ENCODE measurements at places on chromosomes 5 and 9.
A peak's percentile ranks its signal among the peaks of the same experiment; 100 is the strongest.

- no peak for DNase-seq
Measured at GRCh38 chr9:72476100-72476499, 45.3 kb upstream of the TMC1 start.

DNA sequence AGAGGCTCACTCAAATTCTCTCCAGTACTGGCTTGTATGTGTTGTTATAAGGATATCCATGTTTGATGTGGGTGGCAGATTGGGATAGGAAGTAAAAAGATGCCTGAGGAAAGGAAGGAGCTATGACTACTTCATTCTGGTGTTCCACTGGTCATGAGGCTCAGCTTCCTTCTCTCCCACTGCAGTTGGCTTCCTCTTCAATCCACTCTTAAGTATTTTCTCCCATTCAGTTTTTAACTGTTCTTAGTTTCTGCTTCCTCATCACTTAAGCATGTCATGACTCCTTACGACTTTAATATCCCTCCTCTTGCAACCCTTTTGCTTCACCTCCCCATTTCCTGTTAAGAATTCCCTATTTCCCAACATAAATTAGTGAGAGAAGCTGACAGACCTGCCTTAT is 81.1 kb downstream of the PJA2 start:
- no peak for DNase-seq

DNA sequence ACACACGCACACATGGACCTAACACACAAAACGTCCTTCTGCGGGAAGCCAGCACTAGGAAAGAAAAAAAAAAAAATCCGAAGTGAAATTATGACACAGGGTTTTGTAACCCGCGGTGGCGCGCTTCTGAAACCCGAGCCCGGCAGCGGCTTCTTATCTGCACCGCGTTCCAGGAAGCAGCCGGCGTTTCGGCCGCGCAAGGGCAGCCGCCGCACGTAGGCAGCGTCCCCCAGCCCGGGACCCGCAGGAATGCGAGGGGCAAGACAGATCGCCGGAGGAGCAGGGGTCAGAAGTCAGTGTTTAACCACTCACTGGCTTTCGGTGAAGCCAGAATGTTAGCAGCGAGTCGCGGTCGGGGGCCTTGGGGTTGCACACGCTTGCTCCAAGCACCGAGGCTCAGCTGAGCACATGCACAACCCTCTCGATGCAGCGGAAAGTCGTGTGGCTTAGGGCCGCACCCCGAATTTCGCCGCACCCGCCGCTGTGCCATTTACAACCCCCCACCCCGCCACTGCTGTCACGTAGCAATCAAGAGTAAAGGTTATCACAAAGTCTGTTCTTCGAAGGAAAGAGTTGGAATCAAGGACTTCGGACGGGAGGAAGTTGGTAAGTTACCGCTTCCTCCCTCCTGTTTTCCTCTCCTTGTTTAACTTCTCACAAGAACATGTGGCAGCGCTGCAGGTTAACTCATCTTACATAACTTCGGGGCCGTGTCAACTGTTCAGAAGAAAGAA is 167.9 kb downstream of the AUH start:
- DNase-seq, result peak; percentile 47

DNA sequence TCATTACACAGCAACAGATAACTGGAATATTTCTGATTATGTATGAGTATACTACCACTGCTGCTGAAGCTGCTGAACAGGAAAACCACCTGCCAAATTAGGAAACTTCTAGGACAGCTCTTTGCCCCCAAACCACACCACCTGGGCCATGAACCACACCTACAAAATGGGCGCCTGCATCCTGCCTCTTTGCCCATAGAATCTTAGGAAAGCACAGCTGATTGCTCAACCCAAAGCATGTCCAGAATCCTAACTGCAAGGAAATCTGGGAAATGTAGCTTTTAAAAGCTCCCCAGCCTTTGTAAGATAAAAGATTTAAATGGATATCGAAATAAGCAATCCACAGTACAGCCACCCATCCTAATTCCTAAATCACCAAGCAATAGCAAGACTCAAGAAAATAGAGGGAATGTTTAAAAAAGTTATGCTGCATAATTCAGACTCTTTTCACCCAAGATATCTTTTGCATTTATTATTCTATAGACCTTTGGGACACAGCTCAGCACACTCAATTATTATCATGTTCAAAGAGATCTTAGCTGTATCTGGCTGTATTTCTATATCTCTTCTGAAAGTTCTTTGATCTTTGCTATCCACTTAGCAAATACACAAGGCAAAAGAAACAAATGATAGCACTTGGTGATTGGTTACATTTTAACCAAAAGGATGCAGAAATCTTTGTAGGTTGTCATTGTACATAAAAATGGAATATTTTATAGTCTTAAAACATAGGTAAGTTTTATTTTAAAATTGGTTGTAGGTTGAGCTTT is 6.8 kb upstream of the C9orf152 start:
- DNase-seq, result no peak

DNA sequence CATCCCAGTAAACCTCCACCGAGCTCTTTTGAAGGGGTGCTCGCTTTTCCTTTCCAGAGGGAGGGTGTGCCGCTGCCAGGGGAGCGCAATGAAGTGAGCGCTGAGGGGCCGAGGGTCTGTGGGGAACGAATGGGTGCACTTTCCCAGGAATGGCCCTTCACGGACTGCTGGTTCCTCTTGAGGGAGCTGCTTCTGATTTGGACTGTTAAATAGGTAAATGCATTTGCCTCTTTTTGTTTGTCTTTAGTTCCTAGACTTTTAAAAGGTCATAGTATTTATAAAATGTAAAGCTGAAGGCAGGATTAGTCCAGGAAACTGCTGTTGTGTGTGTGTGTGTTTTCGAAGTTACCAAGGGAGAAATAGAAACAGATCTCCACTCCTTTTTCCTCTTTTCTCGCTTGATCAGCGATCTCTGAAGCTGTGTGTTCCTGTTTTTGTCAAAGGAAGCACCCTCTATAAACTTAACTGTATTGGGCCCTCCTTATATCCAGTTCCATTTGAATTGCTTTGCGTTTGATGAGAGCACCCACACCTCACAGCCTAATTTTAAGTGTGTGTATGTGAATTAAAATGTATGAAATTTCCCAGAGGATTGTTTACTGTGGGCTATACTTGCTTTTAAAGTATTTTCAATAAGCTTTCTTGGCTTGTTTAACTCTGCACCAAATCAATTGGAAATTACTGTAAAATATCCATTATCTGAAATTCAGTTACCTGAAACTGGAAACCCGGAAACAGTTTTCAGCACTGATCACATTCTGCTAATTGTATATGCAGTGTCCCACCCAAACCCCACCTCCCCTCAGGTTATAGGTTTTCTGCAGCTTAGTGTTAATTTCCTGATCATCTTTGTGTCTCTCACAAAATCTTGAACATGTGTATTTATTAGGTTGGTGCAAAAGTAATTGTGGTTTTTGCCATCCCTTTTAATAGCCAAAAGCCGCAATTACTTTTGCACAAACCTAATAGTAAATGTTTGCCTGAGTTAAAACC is 966 bp downstream of the SNX2 start:
- no peak for DNase-seq

- DNase-seq, result no peak
Measured at GRCh38 chr5:148823871-148824270, 2.5 kb upstream of the ADRB2 start.

- DNase-seq, result no peak
Measured at GRCh38 chr5:158813275-158813674, 286.4 kb downstream of the EBF1 start.

DNA sequence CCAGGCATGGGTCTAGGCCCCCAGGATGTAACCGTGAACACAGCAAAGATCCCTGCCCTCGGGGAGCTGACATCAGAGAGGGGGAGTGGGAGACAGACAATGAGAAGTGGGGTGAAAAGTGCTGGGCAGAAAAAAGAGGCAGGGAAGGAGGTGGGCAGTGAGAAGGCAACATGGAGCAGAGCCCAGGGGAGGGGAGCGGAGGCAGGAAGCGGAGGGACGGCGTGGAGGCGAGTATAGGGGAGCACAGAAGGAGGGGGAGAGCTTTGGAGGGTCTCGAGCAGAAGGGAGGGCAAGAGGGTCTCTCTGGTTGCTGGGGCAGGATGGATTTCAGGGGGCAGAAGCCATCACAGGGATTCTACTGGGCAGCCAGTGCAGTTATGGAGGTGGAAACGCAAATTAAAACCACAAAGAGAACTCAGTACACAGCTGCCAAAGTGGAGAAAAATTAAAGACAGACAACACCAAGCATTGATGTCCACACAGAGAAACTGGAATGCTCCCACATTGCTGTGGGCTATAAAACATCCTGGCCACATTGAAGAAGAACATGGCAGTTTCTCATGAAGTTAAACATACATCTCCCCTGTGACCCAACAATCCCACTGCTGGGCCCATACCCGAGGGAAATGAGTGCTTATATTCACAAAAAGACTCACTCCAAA is 21.1 kb upstream of the LAMC3 start:
- DNase-seq, result no peak

DNA sequence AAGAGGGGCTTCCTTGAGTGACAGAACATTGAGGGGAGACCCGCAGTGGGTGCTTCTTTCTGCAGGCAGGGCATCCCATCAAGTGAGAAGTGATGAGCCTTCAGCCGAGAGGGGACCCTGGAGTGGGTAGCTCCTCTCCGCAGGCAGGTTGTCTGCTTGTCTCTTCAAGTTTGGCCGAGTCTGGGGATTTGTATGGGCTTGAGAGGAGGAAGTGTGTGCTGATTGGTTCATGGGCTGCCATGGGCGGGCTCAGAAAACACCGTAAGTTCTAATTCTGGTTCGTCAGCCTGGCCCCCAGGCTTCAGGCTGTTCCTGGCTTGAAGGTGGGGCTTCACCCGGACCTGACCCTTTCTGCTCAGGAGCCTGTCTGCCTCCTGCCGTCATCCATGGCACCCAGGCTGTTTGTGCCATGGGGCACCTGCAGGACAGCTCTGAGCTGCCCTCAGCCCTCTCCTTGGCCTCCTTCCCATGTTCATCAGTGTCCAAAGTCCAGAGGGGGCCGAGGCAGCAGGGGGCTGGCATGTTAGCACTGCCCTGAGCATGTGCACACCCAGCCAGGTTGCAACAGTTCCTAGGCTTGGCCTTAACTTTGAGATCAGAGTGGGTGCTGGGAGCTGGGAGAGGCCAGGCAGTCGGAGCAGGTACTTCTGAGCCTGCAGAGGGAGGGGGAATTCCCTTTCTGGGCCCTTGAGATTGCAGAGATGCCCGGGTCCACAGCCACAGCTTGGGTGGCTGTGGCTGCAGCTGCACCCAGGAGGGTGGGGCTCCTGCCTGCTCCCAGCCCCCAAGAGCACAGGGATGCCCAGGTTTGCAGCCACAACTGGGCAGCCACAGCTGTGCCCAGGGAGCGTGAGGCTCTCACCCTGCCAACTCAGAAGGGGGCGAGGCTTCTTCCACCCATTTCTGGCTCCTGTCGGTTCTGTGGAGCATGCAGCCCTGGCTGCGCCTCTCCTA is 13.5 kb upstream of the DHFR start:
- DNase-seq, result no peak

DNA sequence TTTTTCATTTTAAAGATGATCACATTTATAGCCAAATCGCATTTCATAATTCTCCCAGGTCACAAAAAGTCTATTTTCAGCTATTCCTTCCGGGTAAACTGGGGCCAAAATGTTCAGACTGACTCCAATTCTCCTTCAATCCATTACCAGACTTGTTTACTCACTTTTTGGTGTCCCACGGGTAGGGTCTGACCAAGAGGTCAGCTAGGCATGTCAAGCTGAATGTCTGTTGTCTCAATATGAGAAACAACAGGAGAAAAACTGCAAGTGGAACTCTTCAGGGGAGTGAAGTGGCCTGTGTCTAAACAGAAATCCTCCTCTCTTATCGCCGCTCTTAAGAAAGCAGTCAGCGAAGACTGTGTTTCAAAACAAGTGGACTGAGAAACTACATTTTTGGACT is 171.3 kb downstream of the APBA1 start:
- no peak for DNase-seq

- DNase-seq, result no peak
Measured at GRCh38 chr5:67693956-67694809, 497.6 kb upstream of the CD180 start.

GRCh38 chr5:110376281-110376951 is 350.1 kb downstream of the TMEM232 start:
- DNase-seq, result no peak

GRCh38 chr9:18189871-18190670 is 283.9 kb upstream of the ADAMTSL1 start:
- DNase-seq, result no peak
